Stimulated activated effector memory CD8-positive, alpha-beta T cell treated with anti-CD3 and anti-CD28 coated beads, Interleukin-12 subunit alpha, Interleukin-12 subunit beta, amount 100 ng/mL, for 72 hours (primary cell): ENCODE measurements at places on chromosomes 1 and 21.

- DNase-seq: no peak
These were observed 976 bp upstream of the BMP8B start for GRCh38 chr1:39789571-39790110.

DNA sequence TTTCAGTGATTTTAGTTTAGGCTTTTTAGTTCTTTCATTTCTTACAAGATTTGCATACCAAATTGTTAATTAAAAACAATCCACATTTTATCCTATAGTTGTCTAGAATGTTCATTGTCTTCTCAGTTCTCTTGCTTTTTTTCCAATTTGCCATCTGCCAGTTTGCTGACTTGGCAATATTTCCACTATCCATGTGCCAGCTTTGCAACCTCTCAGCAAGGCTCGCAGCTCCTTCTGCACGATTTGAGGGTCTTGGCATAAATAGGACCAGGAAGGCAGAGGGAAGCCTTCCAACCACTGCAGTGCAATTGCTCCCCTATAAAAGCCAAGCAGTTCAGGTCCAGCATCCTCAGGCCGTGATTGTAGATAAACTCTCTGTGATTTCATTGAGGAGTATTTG, 306.8 kb upstream of the FMN2 start:
- DNase-seq: no peak

DNA sequence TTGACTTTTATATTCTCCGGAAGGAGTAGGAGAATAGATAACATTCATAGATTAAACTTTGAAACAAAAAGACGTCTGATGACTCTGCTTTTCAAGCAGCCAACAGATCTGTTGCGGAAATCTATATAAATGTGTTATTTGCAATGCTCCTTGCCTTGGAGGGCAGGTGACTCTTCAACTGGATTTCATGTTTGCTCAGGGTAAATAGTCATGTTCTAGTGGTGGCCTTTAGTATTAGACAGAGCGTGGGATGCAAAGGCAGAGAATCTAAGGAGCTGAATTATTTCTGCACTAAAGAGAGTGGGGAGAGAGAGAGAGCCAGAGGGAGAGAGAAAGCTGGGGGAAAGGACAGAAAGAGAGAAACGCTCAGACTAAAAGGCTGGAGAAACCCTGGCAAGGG, 454.3 kb downstream of the AJAP1 start:
- no peak for DNase-seq

DNA sequence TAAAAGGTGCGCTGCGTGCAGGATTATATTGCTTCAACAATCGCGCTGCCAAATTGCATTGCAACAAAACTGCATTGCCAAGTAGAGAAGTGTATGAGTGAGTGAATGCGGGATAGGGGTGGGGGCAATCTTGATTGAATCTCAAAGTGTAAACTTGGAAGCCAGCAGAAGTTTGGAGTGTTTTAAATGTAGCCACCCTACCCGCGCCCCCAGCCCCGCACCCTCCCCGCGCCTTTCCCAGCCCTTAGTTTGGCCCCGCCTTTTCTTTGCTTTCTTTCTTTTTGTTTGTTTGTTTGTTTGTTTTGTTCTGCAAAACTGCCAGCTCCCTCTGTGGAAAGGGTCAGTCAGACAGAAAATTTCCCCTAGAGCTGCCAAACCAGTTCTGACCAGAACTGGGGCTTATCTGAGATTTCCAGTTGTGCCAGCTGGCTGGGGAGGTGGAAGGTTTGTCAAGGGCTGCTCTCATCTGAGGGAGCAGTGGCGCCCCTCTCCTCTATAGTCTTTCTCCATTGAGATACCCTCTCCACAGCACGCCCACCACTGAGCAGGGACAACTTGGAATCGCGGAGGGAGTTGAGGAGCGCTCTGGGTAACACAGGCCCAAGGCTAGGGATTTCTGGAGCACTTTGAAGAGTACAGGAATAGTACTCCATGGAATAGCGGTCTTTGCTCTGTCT, 666 bp upstream of the BEND5 start:
- no peak for DNase-seq

- no peak for DNase-seq
These were observed 10.8 kb downstream of the SSBP3 start for GRCh38 chr1:54395281-54395934.

GRCh38 chr21:36848730-36849274, 117.7 kb downstream of the HLCS start:
- no peak for DNase-seq

- DNase-seq: no peak
These were observed 61.3 kb upstream of the BACH1 start for GRCh38 chr21:29237110-29238052.

DNA sequence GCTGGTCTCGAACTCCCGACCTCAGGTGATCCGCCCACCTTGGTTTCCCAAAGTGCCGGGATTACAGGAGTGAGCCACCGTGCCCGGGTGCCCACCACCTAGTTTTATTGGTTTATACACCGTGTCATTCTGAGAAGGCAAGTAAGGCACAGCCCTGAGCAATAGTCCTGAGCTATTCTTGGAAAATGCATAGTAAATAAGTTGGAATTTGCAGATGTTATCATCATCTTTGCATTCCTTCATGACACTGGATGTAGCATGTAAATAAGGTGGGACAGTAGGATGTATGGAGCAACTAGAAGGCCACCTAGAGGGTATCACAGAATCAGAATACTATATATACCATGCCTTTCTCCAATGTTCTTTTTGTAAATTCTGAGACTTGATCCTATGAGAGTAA, 11.0 kb downstream of the TOR1AIP2 start:
- no peak for DNase-seq

- no peak for DNase-seq
These were observed 3.7 kb downstream of the NES start for GRCh38 chr1:156673387-156674121.

DNA sequence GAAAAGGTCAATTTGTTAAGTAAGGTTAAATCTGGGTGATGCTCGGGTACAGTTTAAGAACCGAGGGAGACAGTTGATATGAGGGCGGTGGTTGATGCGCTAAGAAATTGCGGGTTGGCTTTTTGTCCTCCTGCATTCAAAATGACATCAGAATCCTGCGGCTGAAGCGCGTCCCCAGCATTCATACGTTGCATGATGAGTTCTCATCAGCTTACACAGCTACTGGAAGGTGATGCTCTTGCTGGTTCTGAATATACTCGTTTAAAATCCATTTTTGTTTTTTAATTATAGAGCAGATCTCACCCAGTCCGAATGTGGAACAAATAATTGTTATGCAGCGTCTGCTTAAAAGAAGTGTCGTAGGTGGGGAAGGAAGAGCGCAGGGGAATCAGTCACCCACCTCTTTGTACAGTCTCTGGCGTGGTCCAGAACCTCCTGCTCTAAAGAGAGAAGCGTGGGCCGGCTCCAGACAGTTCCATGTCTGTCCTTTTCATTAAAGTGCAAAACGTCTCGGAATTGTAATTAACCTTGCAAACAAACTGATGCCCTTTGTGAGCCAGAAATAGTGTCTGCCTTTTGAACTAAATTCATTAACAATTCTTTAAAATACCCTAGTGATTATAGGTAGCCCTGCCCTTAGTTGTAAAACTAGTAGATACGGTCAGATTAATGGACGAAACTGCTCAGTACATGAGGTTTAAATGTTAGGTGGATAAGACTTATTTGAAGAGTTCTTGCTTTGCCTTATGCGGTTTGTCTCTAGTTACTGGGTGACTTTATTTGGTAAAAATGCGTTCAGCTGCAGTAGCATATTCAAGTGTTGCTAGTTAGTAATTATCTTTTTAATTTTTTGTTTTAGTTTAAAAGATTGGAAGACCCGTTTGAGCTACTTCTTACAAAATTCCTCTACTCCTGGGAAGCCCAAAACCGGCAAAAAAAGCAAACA, 741 bp downstream of the RGS2 start:
- no peak for DNase-seq

- DNase-seq: peak; percentile 71
These were observed 779 bp downstream of the SON start for GRCh38 chr21:33543505-33544129.

- DNase-seq: peak; percentile 35
These were observed 631 bp upstream of the SPATC1L start for GRCh38 chr21:46184625-46185555.

- no peak for DNase-seq
These were observed 26.3 kb downstream of the MYOG start for GRCh38 chr1:203059485-203059884.

DNA sequence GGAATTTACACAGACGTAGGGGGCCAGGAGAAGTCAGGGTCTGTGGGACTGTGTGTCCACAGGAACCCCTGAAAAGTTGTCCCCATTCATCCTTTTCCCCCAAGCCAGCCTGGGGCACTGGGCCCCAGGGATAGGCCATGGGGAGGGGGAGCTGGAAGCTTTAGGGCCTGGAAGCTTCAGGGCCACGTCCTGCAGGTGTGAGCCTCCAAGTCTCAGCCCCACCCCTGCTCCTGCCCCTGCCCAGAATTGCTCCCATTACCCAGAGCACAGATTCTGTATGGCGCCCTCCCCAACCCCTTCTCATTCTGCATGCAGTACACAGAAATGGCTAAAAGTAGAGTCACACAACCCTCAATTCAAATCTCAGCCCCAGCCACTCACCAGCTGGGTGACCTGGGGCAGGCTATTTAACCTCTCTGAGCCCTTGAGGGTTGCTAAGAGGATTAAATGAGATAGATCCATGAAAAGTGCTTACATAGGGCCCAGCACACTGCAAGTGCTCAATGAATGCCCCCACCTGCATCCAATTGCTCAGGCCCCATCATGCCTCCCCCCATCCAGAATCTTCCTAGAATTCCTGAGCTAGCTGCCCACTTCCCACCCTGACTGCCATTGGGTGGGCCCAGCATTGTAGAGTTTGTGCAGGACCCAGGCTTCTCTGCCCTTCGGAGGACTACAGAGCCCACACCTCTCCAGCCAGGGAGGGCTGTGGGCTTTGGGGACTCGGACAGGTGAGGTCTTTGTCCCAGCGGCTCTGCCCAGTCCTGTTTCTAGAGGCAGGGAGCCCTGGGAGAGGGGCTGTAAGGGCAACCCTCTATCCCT, 6.5 kb downstream of the RAP1GAP start:
- no peak for DNase-seq
